Activated CD4-positive, alpha-beta T cell treated with anti-CD3 and anti-CD28 coated beads for 36 hours (primary cell): ENCODE measurements at places on chromosomes 1 and 21.

- DNase-seq: no peak
Observed at GRCh38 chr1:201578008-201578888, 39.3 kb downstream of the NAV1 start.

- no peak for DNase-seq
Observed at GRCh38 chr1:183027031-183027430, 3.8 kb downstream of the LAMC1 start.

GRCh38 chr21:32426592-32427051 is 14.1 kb downstream of the EVA1C start:
- no peak for DNase-seq

GRCh38 chr21:45378258-45378966 is 26.6 kb upstream of the COL18A1 start:
- no peak for DNase-seq

GRCh38 chr1:121558514-121558913 is 373.7 kb downstream of the SRGAP2C start:
- no peak for DNase-seq

DNA sequence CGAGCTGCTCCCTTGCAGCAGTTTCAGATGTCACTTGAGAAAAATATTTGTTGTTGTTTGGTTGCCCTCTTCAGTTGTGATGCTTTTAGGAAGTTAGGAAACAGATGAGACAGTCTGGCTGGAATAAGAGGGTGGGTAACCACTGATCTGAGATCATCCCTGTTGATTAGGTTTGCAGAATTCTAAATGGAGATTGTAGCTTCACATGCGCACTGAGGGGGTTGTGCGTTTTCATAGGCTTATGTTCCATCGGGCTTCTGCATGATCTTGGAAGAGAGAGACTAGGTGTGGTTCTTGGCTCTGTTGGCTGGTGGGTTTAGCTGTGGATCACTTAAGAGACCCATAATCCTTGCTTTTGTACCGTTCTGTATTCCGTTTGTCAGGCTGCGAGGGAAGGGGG is 108.1 kb downstream of the CAMTA1 start:
- DNase-seq: no peak

GRCh38 chr1:48000883-48001282 is 3.7 kb upstream of the TRABD2B start:
- DNase-seq: no peak
